ENCODE measurements at places on chromosomes 7 and 10.

DNA sequence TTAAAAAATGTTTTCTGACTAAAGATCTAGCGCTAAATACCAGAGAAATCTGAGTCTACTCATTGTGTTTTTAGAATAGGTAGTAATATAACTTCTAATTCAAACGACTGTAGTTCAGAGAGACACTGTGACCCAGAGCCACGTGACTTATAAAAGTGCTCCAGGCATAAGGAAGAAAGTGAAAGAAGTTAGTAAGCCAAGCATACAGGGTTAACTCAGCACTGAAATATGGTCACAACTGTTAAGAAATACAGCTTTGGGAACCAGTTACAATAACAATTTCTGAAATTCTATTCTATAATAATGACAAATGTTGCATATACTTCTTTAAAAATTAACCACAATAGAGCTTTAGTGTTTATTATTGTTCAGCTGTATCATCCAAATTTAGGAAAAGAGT lies 119.1 kb downstream of the TFEC start:
- DNase-seq = no peak

- DNase-seq = no peak
Measured at GRCh38 chr7:141706239-141707064, 1.7 kb upstream of the WEE2 start.

- peak; percentile 41 for DNase-seq
Measured at GRCh38 chr7:20172736-20173334, 44.3 kb downstream of the MACC1 start.

- no peak for DNase-seq
Measured at GRCh38 chr7:19442016-19442785, 266.6 kb downstream of the POLR1F start.

- no peak for DNase-seq
Measured at GRCh38 chr7:96266580-96266979, 55.3 kb downstream of the SLC25A13 start.

GRCh38 chr10:77357185-77357584 lies 280.4 kb downstream of the KCNMA1 start:
- DNase-seq = no peak

DNA sequence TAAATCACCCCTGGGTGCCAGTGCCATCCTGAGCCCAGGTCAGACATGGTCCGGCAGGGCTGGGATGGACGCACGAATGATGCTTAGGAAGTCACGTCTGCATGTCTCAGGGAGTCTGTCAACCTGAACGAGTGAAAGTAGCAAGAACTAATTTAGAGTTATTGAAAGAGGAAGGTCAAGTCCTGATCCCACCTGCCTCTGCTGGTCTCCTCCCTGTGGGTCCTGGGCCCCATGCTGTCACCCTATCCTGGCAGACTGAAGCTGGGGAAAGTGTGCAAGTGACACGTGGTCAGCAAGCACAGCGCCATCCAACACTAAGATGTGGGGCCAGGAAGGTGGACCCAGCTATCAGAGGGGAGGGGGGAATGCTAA lies 26.1 kb upstream of the GRID1 start:
- no peak for DNase-seq

DNA sequence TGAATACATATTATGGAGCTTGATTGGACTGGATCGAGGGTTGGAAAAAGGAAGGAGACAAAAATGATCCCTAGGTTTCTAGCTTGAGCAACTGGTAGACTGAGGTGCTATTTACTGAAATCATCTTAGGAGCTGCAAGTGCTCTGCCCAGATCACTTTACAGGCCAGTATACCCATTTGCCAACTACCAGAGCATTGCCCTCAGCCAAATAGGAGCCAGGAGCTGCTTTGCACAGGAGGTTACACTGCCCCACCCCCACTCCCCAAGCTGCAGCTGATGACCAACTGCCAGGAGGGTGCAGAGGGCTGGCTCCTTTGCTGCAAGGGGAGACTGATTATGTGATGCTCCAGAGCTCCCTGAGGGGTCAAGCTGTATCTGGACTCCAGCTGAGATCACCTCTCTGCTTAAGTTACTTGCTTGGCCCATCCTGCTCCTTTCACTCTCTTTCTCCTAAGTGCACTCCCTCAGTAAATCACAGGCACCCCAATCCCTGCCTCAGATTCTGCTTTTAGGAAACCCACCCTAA lies 275.4 kb downstream of the ZEB1 start:
- no peak for DNase-seq

GRCh38 chr7:157622408-157623205 lies 285.8 kb downstream of the DNAJB6 start:
- DNase-seq = no peak

DNA sequence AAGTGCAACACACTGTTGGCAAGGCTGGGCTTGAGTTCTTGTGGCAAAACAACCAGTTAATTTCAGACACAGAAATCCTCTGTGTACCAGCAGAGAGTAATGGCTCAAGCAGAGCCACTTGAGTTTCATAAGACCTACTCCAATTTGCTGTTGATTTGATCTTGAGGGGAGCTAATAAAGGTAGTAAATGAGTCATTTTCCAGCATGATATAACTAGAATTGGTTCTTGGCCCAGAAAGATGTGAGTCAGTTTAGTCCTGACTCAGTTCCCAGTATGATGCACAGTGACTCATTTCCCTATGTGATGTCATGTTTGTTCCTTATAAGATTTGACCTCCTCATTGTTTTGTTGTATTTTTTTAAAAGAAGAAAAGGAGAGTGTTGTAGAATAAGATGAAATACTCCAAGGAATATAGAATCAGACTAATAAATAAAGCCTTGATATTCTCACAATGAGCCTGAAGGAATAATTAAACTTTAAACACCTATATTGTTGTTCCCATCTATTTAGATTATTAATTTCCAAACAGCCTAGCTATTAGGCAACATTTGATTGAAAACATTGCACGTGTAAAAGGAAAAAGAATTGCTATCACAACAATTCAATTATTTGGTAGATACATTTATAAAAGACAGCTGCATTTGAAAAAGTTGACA lies 186.2 kb downstream of the REEP3 start:
- DNase-seq = no peak

GRCh38 chr10:16116404-16117304 lies 256.3 kb upstream of the MINDY3 start:
- DNase-seq = no peak

DNA sequence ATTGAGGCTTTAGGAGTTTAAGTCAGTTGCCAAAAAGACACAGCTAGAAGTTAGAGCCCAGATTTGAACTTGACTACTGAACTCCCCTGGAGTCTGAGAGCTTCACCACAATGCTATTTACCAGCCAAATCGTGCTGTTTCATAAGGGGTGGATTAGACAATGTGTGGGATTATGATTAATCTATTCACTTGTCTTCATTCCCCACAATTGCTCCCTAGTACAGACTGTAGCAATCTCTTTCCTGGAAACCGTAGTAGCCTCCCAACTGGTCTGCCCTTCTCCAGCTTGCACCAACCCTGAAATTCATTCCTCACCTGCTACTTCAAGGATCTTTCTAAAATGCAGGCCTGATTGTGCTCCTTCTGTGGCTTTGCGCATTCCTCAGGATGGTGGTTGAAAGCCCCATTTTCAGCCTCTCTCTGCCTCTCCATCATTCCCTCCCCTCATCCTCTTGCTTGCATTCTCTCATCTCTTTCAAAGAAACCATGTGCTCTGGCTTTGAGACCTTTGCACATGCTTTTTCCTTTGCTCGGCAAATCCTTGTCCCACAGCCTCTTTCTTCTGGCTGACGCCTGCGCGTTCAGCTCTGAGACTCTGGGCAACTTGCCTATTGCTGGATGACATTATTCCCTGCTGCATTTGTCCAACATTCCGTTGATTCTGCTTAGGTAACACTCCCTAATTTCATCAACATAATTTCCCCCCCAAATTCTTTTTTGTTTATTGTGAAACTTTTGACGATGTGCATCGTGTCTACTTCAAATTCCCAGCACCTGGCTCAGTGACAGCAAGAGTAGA lies 145.1 kb downstream of the ADRA2A start:
- no peak for DNase-seq

GRCh38 chr7:28410628-28411531 lies 1.4 kb upstream of the CREB5 start:
- peak; percentile 67 for DNase-seq

DNA sequence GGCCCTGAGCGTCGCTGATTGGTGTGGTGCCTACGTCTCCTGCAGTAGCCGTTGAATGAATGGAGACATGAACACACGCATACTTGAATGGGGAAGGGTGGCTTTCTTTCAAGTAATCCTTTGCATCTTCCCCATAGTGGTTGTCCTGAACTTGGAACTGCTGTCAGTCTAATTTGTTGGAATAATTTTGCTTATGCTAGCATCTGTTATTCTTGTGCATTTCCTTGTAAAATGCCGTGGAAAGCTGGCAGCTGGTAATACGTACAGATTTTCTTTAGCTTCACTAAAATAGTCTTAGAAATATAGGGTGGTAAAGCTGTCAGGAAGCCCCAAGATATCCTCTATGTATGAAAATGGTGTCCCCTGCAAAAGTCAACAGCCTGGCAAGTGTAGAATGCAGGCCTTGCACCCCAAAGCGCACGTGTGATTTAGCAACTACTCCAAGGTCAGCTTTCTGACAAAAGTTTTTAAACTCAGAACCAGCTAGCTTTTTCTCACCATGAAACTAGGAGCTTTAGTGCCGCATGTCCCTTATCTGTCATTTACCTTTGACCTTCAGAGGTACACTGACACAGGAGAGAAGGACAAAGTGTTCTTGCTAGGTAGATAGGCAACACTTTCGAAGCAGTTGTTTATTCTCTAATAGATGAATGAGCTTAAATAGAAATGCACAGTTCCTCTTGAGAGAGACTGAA lies 70.8 kb downstream of the RBM33 start:
- no peak for DNase-seq

GRCh38 chr7:2233926-2234325 lies 1.2 kb upstream of the MAD1L1 start:
- DNase-seq = no peak

DNA sequence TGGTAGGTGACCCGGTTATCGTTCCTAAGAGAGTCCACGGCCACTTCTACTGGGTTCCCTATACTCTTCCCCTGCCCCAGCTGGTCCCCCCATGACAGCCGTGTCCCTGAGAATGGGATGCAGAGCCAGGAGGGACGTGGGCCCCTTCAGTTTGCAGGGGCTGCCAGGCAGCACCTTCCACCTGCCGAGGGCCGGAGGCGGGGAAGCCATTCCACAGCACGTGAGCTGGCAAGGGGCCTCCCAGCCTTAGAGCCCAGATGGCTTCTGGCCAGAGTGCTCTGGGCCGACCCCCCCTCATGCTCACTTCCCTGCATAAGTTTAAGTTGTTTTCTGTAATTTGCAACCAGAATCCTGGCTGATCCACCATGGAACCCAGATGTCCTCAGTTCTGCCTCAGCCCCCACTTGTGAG lies 39.0 kb downstream of the DIP2C start:
- DNase-seq = no peak

DNA sequence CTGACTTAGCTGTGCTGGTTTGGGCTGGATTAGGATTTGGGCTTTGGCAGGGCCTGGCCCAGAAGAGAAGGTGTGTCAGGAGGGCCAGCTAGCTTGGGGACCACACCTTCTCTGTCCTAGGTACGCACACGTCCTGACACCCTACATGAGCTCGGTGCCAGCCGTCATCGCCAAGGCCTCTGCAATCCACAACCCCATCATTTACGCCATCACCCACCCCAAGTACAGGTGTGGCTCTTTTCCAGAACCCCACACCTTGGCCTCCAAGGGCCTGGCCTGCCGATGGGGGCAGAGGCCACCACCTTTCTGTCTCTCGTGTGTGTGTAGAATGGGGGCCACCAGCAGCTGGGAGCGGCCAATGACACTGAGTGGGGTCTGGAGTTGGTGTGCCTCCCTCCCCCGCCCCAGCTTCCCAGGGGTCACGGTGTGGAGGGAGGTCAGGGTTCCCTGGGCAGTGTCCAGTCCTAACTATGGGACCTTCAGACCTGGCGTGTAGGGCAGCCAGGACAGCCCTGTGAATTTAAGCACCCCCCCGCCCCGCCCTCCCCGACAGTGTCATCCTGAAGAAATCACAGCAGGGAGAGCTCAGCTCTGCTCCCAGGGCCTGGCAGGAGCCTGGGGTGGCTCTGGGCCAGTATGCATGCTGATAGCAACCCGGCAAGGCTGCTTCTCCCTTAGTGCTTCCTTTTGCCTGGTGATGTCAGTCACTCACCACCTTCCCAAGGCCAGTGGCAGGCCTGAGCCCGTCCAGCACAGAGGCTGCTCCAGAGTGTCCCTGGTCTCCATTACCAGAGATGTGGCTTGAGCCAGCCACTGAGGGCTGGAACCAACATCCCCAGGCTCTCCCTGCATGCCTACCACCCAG lies 6.9 kb upstream of the LDB3 start:
- DNase-seq = no peak

GRCh38 chr7:102866535-102867215 lies 46.1 kb upstream of the LRRC17 start:
- DNase-seq = no peak

GRCh38 chr7:67661-68395 lies 124.5 kb upstream of the FAM20C start:
- DNase-seq = no peak

DNA sequence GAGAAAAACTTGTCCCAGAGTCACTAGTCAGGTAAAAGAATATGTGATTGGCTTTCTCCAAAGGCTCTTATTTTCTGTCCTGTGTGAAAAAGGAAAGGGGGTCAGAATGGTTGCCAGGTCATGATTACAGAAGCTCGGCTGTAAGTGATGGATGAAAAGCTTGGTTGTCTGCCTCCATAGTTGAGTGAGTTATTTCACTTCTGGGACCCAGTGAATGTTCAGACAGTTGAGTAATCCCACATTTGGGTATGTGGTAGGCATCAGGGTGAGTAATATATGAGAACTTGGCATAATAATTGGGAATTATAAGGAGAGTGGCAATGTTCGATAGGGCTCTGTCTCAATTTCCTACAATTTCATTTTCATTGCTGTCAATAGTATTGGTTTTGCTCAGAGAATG lies 72.5 kb downstream of the BBS9 start:
- DNase-seq = no peak

- DNase-seq = no peak
Measured at GRCh38 chr10:78584266-78584665, 484.5 kb upstream of the ZMIZ1 start.

GRCh38 chr7:36527549-36527913 lies 137.9 kb downstream of the ANLN start:
- DNase-seq = no peak

DNA sequence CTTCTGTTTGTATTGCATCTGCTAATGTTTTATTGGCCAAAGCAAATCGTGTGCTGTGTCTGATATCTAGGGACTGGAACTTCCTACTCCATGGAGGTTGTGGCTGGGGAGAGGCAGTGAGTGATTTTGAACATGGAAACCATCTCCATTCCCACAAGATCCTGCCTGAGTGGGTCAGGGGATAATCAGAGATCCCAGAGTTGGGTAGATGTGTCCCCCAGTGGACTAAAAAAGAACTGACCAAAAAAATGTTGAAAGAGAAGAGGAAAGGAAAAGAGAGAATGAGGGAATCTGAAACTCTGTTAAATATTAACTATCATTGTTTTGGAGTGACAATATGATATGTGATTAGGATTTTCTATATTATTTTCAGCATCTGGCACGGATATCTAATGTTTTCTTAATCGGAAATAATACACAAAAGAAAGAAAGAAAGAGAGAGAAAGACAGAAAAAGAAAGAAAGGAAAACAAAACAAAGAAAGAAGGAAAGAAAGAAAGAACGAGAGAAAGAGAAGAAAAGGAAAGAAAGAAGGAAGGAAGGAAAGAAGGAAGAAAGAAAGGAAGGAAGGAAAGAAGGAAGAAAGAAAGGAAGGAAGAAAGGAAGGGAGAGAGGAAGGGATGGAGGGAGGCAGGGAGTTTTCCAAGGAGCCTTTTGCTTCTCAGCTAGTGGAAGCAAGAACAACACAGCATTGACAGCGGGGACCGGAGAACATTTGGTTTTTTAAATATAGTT lies 638.5 kb downstream of the CCSER2 start:
- no peak for DNase-seq

- DNase-seq = no peak
Measured at GRCh38 chr10:33506838-33507661, 172.6 kb upstream of the NRP1 start.

GRCh38 chr10:28806951-28807759 lies 129.8 kb downstream of the BAMBI start:
- DNase-seq = no peak
